Heart left ventricle (tissue), 16 donors: ENCODE measurements at places on chromosomes 2 and 18. TPM values are rescaled to one million over a fixed set of nuclear protein-coding genes. Genes with fewer than 3 reads are reported as not detected.

- peaks cover 22% of the 10 kb centered on the region for H3K4me1 ChIP-seq
- no peak overlapping the region for H3K27ac ChIP-seq
- no peaks in the 10 kb centered on the region for H3K36me3 ChIP-seq
- DNase-seq, result peak; percentile 34
Observed at GRCh38 chr2:42196403-42197267, 27.5 kb downstream of the EML4 start.

GRCh38 chr18:45573514-45573913, 41.8 kb upstream of the SLC14A2 start:
- H3K36me3 ChIP-seq, result no peaks in the 10 kb centered on the region
- H3K4me1 ChIP-seq, result no peaks in the 10 kb centered on the region
- DNase-seq, result no peak

DNA sequence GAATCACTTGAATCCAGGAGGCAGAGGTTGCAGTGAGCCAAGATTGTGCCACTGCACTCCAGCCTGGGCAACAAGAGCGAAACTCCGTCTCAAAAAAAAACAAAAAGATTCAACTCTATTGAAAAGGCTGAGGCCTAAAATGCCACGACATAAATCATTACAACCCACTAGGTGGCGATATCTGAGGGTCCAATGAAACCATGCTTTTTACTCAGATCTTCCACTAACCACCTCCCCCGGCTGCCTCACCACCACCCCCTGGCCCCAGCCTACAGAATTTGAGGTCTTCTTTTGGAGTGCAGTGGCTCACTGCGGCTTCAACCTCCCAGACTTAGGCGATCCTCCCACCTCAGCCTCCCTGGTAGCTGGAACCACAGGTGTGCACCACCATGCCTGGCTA, 57.5 kb downstream of the AP1S3 start:
- H3K27me3 ChIP-seq, result no peaks in the 10 kb centered on the region
- no peaks in the 10 kb centered on the region for H3K36me3 ChIP-seq
- no peak for DNase-seq
- no peaks in the 10 kb centered on the region for H3K4me1 ChIP-seq

CNTNAP5 gene
- total RNA-seq, result not detected

PDE1A gene
- total RNA-seq, result 4.9 TPM

DSC2 gene
- 26.6 TPM for total RNA-seq

DNA sequence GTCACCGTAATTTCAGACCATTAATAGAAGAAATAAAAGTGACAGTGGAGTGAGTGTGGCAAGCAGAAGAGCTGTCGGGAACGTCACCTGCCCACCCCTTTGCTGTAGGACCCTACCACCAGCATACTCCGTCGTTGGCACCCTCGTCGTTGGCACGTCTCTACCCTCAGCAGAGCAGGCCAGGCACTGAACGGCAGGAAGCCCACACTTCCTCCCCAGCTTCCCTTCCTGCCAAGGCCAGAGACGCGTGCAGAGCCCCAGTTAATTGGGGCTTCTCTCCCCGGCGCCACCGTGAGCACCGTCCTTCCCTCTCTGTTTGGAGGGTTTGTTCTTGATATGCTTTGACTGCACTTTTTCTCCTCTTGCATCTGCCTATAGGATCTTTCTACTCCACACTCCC, 27.0 kb upstream of the NFATC1 start:
- H3K4me1 ChIP-seq, result no peaks in the 10 kb centered on the region
- DNase-seq, result no peak
- no peaks in the 10 kb centered on the region for H3K36me3 ChIP-seq
- H3K27me3 ChIP-seq, result no peaks in the 10 kb centered on the region
- H3K27ac ChIP-seq, result no peak overlapping the region

- no peak overlapping the region for H3K27ac ChIP-seq
- H3K4me3 ChIP-seq, result no peak overlapping the region
- no peak for DNase-seq
- H3K36me3 ChIP-seq, result no peaks in the 10 kb centered on the region
- H3K27me3 ChIP-seq, result no peaks in the 10 kb centered on the region
Observed at GRCh38 chr2:238220274-238220891, 16.9 kb upstream of the ILKAP start.

SDC1 gene
- 2.2 TPM for total RNA-seq

KCTD18 gene
- 11.8 TPM for total RNA-seq

ANKRD23 gene
- total RNA-seq, result 8.7 TPM

DNA sequence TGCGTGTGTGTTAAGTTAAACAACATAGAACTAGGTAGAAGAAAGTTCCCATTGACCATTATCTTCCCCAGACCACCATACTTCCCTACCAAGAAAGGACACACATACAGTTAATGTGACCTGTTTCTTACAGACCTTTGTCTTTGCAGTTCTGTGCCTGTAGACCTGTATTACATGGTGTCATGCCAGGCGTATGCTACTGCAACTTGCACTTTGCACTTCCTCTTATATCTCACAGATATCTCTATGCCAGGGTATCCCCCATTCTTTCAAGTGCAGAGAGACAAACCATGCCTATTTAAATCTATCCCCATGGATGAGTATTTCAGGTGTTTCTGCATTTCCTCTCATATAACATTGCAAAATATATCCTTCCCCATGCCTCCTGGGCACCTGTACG, 136.8 kb upstream of the PKDCC start:
- no peaks in the 10 kb centered on the region for H3K36me3 ChIP-seq
- H3K4me3 ChIP-seq, result no peak overlapping the region
- DNase-seq, result no peak
- no peaks in the 10 kb centered on the region for H3K27me3 ChIP-seq
